ENCODE measurements at places on chromosomes 4 and X.

GRCh38 chr4:38523054-38523453 is 140.9 kb upstream of the KLF3 start:
- no peak for DNase-seq

DNA sequence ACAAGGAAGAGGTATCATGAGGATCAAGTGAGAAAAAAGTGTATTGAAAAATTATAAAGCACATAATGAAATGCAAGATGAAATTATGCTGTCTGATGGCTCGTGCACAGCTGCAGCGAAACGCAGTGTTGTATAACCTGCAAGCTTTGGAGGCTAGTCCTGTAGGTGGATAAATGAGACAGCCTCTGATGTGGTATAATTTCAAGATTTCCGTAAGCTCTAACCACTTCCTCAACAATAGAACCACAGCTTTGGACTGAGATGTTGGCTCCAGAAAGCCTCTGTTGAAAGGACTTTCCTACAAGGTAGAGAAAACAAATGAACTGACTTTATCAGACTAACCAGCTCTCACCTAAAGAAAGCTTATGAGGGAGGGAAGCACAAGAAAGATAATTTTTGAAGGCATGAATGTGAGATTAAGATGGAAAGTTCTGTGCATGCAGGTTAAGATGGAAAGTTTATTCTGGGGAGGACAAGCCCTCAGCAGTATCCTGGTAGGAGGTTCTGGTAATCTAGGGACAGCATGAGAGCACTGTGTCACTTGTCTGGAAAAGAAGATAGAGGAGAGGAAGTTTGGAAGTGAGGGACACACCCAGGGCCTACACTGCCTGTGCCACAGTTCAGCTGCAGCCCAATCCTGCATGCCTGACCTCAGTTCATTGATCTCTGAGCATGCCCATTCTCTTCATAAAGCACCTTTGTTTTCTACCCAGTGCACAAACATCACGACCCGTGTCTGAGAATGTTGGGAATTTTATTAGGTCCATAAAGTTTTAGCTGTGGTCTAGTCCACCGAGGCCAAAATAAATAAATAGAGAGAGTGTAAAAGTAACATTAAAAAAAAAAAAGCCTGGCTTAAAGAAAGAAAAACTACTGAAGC is 161.5 kb upstream of the SFRP2 start:
- DNase-seq = no peak

GRCh38 chr4:88803600-88804096 is 106.0 kb upstream of the NAP1L5 start:
- peak; percentile 53 for DNase-seq

DNA sequence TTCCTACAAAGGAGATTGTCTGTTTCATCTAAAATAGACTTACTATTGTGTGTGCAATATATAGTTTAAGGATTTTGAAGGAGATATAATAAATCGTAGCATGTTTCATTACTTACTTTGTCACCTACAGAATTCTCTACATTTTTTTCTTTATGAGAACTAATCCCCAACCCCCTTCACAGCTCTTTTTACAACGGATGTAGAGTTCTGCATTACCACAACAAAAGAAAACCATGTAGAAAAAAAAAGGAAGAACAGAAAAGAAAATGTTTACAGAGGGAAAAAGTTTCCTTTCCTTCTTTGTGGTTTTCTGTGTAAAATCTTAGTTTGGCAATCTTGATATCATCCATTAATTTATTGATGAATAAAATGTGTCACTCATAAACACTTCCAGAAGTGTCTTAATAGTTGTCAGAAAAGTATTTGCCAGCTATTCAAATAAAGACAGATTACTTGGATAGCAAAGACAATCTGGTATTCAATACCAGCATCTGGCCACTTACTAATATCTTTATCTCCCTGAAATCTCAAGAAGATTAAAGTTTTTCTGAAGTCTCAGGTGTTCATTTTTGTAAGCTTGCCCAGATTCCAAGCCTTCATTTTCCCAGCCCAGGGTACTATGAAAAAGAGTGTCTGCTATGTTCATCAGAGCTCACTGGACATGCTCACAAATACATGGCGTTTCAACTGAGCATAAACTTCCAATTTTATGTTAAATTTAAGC is 806.8 kb downstream of the PCDH19 start:
- DNase-seq = no peak

DNA sequence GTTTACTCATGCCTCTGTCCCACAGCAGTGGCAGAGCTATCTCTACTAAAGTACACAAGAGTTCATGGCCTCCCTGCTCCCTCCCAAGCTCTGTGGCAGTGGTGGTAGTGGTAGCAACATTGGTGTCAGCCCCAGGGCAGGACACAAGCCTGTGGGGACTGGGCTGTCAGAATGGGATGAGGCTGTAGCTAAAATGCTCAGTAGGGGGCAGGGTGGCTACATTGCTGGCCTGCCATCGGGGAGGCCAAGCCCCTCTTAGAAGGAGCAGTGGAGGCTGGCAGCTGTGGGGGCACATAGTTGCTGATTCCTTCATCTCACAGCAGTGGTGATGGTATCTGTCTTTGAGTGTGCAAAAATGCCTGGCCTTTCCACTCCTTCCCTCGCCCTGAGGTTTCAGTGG is 461.7 kb downstream of the PCDH18 start:
- DNase-seq = no peak

GRCh38 chrX:12811658-12812057 is 20.4 kb downstream of the PRPS2 start:
- peak; percentile 2 for DNase-seq

DNA sequence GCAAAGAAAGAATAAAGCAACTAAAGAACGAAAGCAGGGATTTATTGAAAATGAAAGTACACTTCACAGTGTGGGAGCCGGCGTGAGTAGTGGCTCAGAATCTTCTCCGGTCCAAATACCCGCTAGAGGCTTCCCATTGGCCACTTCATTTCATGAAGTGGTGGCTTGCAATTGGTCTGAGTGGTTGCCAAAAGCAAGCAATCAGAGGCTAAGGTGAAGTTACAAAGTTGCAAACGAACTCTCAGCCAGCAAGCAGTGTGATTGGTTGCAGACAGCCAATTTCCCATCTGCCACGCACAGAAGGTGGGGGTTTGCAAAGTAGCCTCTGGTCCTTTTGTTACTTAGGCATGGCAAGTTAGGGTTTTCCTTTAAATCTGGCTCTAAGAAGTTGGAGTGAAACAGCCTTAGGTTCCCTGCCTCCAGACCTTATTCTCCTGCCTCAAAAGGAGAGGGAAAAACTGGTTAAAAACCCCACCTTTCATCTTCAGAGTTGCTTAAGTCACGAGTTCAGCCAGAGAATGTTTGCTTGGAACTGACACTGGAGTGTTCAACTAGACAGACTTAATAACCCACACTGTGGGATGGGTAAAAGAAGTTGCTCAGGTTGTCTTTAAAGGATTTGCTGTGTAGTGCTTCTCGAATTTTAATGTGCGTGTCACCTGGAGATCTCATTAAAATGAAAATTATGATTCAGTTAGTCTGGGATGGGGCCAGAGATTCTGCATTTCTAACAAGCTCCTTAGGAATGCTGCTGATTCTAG is 6.9 kb upstream of the CLOCK start:
- DNase-seq = peak; percentile 18

- no peak for DNase-seq
Measured at GRCh38 chr4:118814891-118815290, 21.0 kb downstream of the SEC24D start.

DNA sequence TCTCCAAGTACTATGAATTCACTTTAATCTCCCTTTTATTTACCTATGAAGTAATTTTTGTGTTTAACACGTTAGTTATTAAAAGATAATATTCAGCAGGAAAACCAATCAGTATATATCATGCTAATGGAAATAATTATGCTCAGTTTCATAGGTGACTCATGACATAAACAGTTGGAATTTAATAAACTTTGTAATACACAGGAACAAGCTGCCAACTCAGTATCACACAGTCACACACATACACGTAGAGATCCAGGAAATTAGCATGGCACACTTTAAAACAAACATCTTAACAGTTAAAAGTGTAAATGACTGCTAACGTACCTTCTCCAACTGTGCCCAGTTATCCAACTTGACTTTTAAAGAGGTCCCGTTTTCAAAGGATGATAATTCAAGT is 2.3 kb downstream of the SPATA4 start:
- DNase-seq = no peak

- DNase-seq = no peak
Measured at GRCh38 chr4:150609131-150609530, 27.2 kb downstream of the MAB21L2 start.

- no peak for DNase-seq
Measured at GRCh38 chrX:153445106-153445855, 575 bp downstream of the TREX2 start.

DNA sequence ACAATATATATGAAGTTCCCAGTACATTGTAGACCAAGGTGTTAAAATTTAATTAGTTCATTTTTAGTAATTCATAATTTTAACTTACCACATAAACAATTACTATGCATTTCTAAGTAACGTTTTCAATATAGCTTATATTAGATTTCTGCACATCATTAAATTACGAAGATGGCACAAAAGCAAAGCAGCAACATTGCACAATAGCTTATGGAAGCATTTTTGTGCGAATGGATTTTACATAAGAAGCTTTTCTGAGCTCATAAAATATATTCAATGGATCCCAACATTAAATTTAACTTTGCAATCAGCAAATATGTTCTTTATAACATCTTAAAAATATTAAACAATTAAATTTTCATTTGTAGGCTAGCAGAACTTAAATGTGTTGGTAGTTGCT is 875.4 kb downstream of the ADGRL3 start:
- DNase-seq = no peak

- DNase-seq = no peak
Measured at GRCh38 chr4:156779042-156779441, 192.6 kb downstream of the PDGFC start.

DNA sequence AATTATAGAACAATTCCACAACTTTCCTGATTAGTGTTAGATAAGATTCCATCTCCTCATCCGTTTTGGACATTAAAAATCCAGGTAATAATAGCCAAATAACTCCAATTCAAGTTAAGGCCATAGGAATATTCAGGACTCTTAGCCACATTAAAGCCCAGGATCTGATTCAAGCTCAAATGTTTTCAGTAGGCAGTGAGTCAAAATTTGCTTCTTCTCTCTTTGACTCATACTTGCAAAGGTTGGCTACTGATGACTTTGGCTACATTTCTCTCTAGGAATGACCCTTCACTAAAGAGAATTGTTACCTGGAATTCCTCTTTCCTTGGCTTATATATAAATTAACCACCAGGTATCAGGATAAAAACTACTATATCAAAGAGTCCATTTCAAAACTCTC is 354.9 kb upstream of the HS3ST1 start:
- no peak for DNase-seq

GRCh38 chr4:114163051-114163450 is 183.6 kb upstream of the ARSJ start:
- no peak for DNase-seq

- DNase-seq = no peak
Measured at GRCh38 chr4:11182586-11183355, 245.9 kb downstream of the HS3ST1 start.

- no peak for DNase-seq
Measured at GRCh38 chrX:117987373-117987772, 129.2 kb downstream of the KLHL13 start.

DNA sequence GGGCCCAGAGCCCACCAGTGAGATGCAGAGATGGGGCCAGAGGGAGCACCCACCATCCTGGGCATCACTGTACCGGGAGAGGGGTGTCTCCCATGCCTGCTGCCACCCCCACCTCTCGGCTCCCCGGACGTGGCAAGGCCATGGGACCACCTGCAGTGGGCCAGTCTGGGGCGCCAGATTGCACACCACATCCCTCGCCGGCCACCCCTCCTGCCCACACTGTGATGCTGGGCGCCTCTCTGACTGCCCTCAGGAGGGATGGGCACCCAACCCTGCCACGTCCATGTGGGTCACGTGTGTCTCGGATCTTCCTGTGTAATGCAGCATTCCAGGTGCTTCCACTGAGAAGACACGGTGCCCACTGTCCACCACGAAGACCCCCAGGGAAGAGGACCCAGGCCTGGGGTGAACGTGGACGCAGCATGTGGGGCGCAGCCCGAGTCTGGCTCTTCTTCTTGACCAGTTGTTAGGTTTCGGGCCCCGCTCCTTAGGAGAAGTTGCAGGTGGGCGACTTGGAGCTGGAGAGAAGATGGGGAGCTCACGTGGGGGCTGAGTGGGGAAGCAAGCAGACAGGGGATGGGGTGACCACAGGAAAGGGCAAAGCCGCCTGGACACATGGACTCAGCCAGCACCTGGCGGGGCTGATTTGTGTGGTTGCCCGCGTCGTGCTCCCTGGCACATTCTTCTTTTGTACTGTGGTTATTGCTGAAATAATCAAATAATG is 47.7 kb downstream of the ZFYVE28 start:
- DNase-seq = no peak

- no peak for DNase-seq
Measured at GRCh38 chr4:43274376-43274775, 381.9 kb downstream of the GRXCR1 start.

- peak; percentile 55 for DNase-seq
Measured at GRCh38 chr4:26860922-26861433, 337 bp downstream of the STIM2 start.

GRCh38 chr4:21013501-21013900 is 313.2 kb downstream of the PACRGL start:
- DNase-seq = no peak

DNA sequence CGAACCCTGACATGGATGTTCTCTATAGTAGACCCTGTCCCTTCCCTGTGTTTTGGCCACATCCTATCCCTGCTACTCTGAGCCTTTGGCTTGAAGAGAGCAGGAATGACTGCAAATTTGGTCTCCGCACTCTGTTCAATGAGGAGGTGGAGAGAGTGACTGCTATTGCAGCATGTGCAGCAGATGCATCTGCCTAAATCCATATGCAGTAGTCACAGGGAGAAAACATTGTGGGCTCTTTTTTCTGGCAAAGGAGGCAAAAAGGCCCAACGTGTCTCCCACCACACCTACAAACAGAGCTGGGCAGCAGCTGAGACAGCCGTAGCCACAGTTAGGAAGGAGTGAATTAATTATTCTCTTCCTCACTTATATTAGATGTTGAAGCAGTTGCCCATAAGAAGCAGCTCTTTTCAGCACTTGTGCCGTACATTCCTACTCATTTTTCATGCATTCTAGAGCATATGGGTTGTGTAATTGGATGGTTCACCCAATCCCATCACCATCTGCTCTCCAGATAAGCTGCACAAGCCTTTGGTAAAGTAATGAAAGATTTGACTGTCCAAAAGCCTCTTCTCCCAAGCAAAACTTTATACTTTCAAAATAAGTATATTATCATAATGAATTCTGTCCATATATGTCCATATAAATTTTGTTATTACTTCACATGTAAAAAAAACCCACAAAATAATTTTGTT is 147.9 kb upstream of the FAM47A start:
- DNase-seq = no peak

- DNase-seq = peak; percentile 17
Measured at GRCh38 chrX:46686003-46686645, 72.8 kb downstream of the SLC9A7 start.

GRCh38 chrX:64229154-64229553 is 1.3 kb downstream of the ASB12 start:
- DNase-seq = no peak

- DNase-seq = no peak
Measured at GRCh38 chrX:136193771-136194170, 46.4 kb downstream of the FHL1 start.

- peak; percentile 25 for DNase-seq
Measured at GRCh38 chr4:113436360-113436759, 325.2 kb downstream of the CAMK2D start.

GRCh38 chr4:5889002-5889696 is 3.7 kb downstream of the CRMP1 start:
- DNase-seq = no peak

- no peak for DNase-seq
Measured at GRCh38 chrX:137479386-137479785, 86.5 kb upstream of the ZIC3 start.

Measured in Ammon's horn (tissue), 1 donor.